CD14-positive monocyte (primary cell): ENCODE measurements at places on chromosomes 3 and 15.

GRCh38 chr3:189372243-189372642 is 200.5 kb downstream of the TPRG1 start:
- no peak for DNase-seq

DNA sequence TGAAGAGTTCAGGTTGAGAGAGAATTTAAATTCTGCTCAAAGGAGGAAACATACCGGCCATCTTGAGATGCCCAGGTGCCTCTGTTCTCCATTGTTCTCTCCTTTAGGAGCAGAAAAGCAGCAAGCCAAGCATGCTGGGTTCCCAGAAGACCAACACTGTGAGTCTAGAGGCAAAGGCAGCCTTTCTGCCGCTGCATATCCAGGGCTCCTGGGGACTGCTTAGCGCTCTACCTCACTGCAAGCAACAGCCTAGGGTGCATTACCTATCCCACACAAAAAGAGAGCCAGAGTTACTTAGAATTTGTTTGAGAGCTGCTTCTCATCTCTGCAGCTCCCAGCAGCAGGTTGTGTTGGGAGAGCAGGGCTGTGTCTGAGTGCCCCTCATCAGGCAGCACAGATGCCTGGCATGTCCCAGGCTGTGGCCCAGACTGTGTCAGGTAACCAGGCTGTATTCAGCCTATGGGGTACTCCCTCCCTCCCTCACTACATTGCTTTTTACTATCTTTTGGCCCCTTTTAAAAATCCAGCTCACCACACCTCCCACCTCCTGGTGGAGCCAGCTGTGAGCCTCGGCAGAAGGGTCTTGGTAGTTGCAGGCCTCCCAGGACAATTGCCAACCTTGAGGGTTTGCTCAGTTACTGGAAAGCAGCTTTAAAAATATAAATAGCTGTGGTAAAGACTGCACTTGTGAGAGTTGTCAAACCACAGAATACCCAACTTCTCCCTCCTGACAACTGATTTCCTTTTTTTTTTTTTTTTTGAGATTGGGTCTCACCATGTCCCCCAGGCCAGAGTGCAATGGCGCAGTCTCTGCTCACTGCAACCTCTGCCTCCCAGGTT is 30.2 kb downstream of the BCL2L10 start:
- no peak for DNase-seq

DNA sequence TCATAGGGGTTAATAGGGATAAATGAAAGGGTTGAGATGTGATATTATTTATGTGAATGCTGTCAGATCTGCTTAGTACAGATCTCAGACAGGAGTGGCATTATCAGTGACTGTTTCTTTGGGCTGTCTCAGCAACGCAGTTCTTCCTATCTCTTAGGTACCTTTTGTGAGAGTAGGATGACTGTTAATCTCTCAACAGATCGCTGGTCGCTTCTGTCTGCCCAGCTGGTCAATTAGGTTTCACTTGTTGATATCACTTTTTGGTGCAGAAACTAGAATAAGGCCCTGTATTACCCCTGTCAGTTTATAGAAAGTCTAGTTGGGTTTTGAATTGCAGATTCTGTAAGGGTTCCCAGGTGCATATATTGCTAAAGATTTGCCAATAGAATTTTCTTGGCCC is 16.5 kb downstream of the DIS3L start:
- no peak for DNase-seq

DNA sequence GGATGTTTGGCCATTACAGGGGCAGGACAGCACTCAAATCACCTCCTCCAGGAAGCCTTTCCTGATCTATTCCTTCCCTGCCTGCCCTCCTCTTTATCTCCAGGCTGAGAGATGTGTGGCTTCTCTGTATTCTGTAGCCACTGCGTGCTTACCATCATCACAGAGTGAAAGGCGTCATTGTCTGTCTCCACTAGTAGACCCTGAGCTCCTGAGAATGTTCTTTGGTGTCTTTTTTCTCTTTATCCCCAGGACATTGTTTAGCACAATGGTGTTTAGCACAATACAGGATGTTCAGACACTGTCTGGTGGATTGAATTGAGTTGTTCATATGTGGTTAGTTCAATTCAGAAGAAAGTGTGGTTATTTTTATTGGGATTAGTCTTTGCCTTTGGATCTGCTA is 26.2 kb upstream of the LARS2 start:
- DNase-seq, result no peak

DNA sequence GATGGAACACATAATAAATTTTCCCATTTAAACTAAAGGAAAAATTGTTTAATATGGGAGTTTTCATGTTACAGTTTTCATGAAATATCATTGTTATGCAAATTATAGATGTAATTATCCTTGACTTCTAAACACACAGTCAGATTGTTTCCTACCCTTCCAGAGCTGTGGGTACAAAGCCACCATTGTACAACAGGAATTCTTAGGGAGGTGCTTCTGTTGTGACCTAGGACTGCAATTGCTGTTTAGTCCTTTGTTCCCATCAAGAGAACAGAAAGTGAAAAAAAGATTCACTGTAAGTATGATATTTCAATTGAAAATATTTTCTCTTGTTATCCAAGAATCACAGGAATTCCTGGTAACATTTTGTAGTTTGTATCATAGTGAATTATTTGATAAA is 455.3 kb upstream of the NAALADL2 start:
- no peak for DNase-seq

- peak; percentile 81 for DNase-seq
These were observed 10.0 kb downstream of the POC1A start for GRCh38 chr3:52144034-52144795.

GRCh38 chr3:120382941-120383447 is 33.8 kb upstream of the LRRC58 start:
- DNase-seq, result no peak

DNA sequence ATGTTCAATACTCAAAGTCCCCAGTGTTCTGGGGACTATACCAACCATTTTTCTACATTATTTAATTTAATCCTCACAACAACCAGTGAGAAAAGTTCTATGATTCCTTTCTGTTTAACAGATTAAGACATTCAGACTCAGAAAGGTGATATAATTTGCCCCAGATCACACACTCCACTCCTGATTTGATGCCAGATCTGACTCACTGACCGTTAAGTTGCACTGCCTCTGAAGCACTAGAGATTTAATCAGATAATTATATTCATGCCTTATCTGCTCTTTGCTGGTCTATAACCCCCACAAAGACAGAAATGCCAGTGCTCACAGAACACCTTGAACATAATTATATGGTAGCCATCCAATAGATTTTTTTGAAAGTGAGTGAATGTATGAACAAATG is 501.0 kb downstream of the IGSF11 start:
- no peak for DNase-seq

- no peak for DNase-seq
These were observed 68.7 kb upstream of the CMC1 start for GRCh38 chr3:28172748-28173147.

GRCh38 chr3:34056951-34057390 is 258.5 kb downstream of the PDCD6IP start:
- DNase-seq, result no peak

- DNase-seq, result no peak
These were observed 15.3 kb upstream of the UNC13C start for GRCh38 chr15:53962646-53963561.

DNA sequence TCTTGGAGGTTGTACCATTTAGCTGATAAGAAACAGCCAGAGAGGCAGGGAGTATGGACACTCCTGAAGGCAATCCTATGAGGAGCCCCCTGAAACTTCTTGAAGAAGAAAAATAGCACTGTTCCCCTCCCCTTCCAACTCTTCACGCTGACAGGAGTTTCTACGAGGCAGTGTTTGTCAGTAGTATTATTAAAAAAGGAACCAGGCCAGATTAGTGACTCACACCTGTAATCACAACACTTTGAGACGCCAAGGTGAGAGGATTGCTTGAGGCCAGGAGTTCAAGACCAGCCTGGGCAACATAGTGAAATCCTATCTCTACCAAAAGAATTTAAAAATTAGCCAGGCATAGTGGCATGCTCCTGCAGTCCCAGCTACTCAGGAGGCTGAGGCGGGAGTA is 38.7 kb downstream of the WWTR1 start:
- no peak for DNase-seq

DNA sequence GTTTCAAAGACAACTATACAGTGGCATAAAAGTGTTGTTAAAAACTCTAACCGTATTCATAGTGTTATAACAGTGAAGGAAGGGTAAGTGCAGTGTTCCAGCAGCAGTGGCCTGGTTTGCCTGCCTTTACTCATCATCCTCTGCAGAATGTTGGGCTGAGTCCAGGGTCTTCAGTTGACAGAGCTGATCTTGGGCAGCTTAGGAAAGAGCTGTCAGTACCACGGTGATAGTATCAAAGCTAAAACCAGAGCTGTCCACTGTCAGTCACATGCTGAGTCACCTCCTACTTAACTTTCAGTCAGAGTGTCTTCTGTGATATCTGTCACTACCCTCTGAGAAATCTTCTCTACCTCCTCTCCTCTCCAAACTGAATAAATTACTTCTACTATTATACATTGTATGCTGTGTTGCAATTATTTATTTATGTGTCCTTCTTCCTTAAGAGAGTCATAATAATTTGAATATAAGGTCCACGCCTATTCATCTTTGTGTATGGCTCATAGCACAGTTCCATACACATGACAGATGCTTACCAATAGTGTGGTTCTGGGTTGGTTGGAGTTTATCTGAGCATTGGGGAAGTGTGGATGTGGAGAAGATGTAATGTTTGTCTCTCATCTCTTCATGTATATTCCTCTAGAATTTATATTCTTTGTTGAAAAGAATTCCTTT is 242.1 kb downstream of the ZIC1 start:
- DNase-seq, result no peak

DNA sequence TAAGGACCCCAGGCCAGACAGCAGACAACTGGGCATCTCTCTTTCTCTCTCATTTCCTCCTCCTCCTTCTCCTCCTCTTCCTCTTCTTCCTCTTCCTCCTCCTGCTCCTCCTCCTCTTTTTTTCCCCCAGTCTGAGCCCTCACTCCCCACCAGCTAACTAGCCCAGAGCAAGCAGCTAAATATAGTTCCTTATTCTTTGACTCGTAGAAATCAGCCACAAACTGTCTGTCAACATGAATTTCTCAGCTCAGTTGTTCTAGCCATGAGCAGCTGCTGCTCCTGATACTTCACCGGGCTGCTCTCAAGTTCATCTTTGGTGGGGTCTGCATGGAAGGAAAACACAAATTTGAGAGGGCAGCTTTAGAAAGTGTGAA is 19.2 kb upstream of the LOXL1 start:
- peak; percentile 11 for DNase-seq

GRCh38 chr3:98497381-98497780 is at the start of gene OR5K2:
Gene OR5K2 (plus strand): TSS chr3:98497681. CDS start chr3:98497681, 0 bp downstream.
- DNase-seq, result no peak

DNA sequence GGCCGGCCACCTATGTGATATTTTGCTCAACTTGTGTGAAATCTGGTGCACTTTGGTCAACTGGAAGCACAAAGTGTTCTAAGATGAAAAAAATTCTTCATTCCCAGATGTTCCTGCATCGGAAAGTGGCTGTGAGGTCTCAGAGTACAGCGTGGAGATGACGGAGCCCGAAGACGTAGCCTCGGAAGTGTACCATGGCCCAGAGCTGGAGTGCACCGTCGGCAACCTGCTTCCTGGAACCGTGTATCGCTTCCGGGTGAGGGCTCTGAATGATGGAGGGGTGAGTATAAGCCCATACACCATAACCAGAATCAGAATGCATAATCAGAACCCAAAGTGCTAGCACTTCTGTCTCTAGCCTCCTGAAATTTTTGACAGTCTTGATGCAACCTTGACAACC is 104.3 kb downstream of the GHSR start:
- no peak for DNase-seq

DNA sequence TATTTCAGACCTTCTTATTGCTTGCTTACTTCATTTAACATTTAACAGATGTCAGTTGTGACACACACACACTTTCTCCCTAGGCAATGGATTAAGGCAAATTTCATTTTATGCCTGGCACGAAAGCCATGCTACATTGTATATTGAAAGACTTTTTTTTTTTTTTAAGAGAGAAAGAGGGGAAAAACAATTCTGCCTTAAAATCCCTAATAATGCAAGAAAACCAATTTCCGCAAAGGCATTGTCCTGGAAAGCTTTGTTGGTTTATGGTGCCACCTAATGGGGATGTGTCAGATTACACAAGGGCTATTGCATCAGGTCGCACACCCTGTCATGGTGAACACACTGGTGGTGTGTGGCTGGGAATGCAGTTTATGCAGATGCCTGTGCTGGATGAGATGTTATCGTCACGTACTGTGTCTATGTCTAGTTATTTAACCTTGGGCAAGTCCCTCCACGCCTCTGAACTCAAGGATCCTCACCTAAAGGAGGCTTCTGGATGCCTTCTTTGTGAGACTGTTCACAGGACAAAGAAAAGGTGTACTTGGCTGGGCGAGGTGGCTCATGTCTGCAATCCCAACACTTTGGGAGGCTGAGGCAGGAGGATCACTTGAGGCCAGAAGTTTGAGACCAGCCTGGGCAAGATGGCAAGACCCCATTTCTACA is 37.3 kb upstream of the RFTN1 start:
- peak; percentile 81 for DNase-seq

DNA sequence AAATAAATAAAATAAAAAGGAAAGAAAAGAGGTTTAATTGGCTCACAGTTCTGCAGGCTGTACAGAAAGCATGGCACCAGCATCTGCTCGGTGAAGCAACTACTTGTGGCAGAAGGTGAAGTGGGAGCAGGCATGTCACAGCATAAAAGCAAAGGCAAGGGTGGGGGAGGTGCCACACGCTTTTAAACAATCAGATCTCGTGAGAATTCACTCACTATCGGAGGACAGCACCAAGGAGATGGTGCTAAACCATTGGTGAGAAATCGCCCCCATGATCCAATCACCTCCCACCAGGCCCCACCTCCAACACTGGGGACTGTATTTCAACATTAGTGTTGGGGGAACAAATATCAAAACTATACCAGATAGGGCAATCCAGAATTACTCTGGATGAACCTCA is 15.3 kb downstream of the SCG3 start:
- DNase-seq, result no peak

GRCh38 chr3:164351131-164351530 is 727.2 kb downstream of the SI start:
- no peak for DNase-seq

DNA sequence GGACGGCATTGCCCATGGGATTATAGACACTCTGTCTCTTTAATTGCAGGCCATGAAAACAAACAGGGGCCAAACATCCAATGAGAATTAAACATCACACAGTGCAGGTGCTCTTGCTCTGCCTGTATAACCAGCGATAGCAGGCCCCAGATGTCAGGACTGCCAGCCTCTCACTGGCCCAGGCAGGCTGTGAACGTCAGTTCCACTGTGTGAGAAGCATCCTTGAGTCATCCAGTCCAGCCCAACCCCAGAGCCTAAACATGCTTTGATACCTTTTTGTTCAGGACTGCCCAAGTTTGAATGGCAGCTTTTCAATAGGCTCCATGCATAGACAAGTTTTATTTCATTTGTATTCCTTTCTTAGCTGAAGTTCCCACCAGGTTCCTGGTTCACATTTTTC is 189.8 kb downstream of the SLCO3A1 start:
- DNase-seq, result no peak

DNA sequence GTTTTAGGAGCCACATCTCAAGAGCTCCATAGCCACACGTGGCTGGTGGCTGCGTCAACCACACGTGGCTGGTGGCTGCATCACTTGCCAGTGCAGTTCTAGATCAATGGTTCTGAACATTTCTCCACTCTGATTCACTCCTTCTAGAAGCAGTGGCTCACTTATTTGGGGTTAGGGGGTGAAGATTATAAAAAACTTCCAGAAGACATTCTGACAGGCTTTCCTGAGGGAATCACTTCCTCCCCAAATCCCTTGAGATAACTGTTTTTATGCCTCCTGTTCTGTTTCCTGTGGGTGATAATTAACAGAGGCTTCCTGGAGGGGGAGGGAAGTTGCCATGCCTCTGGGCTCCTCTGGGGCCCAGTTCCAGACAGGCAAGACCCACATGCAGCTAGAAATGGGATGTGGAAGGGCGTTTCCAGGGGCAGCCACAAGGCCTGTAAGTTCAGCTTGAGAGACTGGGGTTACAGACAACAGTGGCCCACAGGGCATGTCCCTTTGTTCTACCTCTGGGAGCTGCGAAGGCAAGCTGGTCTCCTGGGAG is 23.6 kb downstream of the HEG1 start:
- no peak for DNase-seq
